Activated naive CD8-positive, alpha-beta T cell treated with anti-CD3 and anti-CD28 coated beads, Interleukin-2, amount 50 U/mL, for 24 hours (primary cell): ENCODE measurements at places on chromosomes 13 and 19.

DNA sequence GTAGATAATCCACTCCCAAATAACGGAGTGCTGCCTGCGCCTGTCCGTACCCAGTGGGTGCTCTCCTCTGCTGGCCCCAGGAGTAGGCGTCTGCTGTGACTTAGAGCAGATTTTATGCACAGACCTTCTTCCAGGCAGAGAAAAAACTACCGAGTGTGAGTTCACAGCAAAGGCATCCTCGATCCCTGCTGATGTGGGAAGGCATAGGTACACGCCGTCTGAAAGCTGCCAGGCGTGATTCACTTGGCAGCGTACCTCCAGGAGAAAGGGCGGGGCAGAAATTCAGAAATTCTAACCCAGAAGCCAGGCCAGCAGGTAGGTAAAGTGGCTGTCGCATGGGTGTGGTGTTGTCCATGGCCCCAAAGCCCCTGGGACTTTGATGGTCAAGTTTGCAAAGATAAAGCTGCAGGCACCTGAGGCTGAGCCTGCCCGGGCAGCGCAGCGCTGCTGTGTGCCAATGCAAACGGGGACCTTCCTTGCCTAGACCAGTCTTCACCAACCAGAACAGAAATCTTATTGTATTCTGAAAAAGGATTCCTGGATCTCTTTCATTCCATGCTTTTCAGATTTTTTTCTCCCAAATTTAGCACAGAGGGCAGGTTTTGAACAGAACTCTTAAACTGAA is 36.3 kb downstream of the COL4A2 start:
- no peak for DNase-seq

- no peak for DNase-seq
Measured at GRCh38 chr19:35125270-35125717, 9.6 kb downstream of the LGI4 start.

GRCh38 chr19:2982561-2982960 is 5.2 kb downstream of the TLE6 start:
- DNase-seq: no peak

DNA sequence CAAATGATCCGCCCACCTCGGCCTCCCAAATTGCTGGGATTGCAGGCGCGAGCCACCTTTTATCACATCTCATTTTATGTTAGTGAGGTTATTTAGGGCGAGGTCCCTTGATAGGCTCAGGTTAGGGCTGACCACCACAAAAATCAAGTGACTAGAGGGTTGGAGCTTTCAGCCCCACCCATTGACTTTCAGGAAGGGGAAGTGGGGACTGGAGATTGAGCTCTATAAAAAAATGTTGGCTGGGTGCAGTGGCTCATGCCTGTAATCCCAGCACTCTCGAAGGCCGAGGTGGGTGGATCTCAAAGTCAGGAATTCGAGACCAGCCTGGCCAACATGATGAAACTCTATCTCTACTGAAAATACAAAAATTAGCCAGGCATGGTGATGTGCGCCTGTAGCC is 20.1 kb downstream of the FPR3 start:
- no peak for DNase-seq

DNA sequence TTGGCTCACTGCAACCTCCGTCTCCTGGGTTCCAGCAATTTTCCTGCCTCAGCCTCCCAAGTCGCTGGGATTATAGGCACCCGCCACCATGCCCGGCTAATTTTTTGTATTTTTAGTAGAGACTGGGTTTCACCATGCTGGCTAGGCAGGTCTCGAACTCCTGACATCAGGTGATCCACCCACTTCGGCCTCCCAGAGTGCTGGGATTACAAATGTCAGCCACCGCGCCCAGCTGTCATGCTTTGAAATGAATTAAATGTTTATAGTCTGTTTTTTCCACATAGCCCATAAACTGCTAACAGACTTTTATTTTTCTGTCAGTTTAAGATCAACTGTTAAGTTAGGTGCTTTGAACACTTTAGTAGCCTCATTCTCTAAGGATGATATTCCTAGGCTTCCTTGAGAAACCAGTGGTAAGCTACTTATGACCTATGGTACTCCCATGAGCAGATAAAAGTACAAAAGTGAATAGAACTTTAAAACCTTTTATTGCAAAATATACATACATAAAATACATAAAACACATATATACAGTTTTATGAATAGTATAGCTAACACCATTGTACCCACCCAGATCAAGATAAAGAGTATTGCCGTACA is 13.6 kb downstream of the TPP2 start:
- DNase-seq: no peak

DNA sequence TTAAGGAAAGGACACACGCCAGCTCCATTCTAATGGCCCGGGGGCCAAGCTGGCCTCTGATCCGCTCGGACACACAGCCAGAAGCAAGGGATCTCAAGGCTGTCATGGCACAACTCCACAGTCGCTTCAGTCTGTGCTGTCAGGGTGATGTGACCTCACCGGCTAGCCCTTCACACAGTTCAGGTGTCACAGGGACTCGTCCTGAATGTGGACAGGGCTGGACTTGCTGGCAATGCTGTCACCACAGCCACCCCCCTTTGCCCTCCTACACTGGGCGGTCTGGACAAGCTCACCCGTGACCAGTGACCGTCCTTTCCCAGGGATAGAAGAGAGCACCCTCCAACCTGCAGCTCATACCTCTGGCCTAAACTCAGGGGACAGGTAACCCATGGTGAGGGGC is 15.2 kb downstream of the SUGP1 start:
- no peak for DNase-seq

DNA sequence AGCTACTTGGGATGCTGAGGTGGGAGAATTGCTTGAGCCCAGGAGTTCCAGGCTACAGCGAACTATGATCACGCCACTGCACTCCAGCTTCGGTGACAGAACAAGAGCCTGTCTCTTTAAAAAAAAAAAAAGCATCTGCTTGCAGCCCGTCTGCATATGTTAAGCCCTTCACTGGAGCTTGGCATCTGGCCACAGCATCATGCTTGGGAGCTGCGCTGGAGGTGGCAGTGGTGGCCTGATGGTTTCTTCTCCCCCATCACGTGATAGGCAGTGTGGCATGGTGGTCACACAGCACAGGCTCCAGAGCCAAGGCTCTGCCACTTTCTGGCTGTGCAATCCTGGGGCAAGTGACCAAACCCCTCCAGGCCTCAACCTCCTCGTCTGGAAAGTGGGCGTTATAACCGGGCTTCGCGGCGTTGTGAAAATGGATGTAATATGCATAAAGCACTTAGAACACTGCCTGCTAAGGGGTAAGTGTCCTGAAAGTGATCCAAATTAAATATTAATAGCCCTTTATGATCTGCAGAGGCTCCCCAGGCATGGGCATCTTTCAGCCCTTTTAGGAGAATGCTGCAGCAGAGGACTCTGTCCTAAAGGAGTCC is 24.4 kb downstream of the MARK4 start:
- no peak for DNase-seq
